Heart left ventricle (tissue), 16 donors: ENCODE measurements at places on chromosomes 7 and 10. TPM values are rescaled to one million over a fixed set of nuclear protein-coding genes. Genes with fewer than 3 reads are reported as not detected.

The PLAU gene
- total RNA-seq: 68.1 TPM

The CLRN3 gene
- total RNA-seq: not detected

The ELMO1 gene
- total RNA-seq: 9.8 TPM

The BUD23 gene
- total RNA-seq: 63.7 TPM

The AOC1 gene
- not detected for total RNA-seq

The SUFU gene
- total RNA-seq: 8.2 TPM

The NEUROD6 gene
- total RNA-seq: not detected

The EPHB4 gene
- total RNA-seq: 21.3 TPM

The FAM131B gene
- 0.42 TPM for total RNA-seq
